ENCODE measurements at places on chromosomes 1 and 21.

- no peak for DNase-seq
Observed at GRCh38 chr1:231611111-231611510, 15.5 kb upstream of the DISC1 start.

- peak; percentile 73 for DNase-seq
Observed at GRCh38 chr1:42777852-42778251, 6.9 kb upstream of the TMEM269 start.

DNA sequence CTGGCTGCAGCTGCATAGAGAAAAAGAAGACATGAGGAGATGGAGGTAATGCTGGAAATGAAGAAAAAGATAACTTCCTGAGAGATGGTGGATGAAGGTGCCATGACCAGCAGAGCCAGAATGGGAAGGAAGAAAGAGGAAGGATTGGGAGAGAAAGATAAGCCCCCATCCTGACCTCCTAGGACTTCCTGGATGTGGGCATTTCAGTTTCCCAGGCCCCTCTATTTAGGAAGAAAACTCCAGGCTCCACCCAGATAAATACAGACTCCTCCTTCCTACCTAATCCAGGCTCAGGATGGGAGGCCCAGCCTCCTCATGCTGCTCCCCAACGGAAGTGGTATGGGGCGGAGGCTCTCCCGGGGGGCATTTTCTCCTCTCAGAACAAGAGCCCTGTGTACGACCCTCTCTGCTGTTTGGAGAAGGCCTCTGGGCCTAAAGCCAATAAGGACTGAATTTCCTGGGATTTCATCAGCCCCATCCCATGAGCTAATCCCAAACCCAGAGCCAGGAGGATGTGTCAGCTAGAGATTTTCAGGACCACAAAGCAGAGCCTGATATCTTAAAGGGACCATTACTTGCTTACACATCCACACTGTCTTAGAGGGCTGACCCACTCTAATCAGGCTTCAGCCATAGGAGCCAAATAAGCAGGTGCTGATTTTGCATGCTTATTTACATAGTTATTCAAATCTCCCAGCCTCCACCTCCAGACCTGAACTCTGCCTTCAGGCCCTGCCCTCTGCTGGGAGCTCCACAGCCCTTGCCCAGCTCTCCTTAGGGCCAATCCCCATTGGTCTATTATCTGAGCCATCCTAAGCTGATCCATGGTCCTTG lies 5.1 kb upstream of the ARHGEF2 start:
- DNase-seq, result peak; percentile 37

DNA sequence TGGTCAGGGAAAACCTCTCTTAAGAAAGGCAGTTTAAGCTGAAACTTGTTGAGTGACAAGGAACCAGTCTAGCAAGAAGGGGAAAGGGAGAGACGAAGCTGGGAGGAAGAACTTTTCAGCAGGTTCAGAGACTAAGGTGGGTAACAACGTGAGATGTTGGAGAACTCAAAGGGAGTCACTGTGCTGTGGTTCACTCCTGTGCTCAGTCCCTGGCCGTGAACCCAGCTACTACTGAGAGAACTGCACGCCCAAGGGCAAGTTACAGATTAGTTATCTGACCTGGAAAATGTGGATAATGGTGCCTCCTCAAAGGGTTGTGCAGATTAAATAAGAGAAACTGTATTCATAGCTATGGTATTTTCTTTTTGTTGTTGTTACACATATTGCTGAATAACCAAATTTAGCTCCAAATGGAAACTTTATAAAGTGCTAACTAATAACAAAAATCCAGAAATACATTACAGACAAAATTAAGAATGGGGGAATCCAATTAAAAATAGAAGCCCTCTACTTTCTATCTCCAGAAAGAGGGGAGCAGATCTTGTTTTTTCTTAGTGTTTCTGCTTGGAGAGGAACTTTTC lies 2.9 kb downstream of the ZBTB40 start:
- DNase-seq, result peak; percentile 75

DNA sequence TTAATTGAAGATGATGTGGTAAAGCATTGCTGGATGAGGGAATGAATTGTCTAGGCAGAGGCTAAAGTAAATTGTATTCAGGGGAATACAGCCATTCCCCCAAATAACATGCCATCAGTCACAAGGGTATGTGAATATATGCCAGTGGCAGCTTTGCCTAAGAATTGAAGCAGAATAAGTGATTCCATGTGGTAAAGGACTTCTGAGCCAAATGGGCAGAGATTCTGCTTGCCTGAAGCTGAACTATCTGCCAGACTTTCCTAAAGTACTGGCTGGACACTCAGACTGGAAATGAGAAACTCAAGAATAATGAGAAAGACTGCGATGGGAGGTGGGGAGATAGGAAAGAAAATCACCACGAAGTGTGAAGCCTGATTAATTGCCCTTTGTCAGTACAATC lies 2.4 kb downstream of the LIX1L start:
- DNase-seq, result no peak

DNA sequence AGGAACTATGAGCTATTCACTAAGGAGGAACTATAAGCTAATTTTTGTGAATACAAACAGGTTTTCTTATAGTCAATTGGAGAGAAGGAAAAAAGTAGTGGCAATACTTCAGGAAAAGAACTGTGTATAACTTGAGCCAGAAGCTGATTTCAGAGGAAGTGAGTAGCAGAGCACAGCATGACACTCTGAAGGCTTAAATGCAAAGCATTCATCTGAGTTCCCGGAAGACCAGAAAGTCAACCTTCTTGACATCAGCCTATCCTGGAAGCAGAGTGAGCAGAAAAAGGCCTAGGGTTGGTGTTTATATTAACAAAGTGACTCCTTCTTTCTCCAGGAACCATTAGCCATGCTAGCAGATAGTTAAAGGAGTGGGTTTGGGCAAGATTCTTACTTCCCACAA lies 545.2 kb downstream of the MRPL39 start:
- no peak for DNase-seq

- no peak for DNase-seq
Observed at GRCh38 chr1:227790034-227790400, 25.5 kb upstream of the PRSS38 start.

DNA sequence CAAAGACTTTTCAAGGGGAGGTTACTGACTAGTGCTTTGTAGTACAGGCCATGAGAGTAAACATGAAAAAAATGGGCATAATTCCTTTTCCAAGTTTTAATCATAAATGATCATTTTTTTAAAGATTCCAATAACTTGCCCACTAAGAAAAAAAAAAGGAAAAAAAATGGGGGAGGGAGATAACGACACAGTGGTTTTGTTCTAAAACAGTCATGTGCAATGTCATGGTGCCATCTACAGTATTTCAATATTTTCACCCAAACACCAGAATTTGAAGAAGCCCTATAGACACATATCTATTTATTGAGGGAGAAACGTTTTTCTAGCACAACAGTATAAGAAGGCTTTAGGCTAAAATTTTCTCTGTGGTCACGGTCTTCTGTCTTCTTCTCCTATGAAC lies 250.2 kb downstream of the LTN1 start:
- peak; percentile 49 for DNase-seq

DNA sequence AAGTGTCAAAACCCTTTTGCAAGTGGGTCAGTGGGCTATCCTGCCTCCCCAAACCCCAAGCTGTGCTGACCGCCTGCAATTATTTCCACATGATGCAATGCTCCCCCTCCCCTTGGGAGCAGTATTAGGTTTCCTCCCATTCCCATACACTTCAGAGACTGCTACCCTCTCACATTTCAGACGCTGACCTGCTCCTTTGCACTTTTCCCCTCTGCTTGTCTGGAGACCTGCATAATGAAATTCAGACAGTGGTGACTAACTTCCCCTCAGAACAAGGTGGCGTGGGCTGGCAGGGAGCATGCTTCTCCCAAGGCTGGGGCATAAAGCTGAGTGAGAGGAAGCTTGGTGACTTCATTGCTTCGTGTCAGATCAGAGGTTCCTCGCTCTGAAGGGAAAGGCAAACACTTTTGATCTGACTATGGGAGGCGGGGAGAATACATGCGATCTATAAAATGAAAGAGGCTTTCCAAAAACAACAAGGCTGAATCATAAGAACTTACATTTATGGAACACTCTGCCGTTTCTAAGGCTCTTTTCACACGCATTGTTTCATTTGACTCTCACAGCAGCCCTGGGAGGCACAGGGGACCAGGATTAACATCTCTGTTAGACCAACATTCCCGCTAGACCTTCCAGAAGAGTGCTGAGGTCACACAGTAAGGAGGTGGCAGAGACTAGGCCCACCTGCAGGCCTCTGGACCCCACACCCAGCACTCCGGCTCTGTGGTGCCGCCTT lies 27.5 kb upstream of the ROR1 start:
- DNase-seq, result no peak

GRCh38 chr1:93827633-93828366 lies 51.2 kb downstream of the DNTTIP2 start:
- no peak for DNase-seq

DNA sequence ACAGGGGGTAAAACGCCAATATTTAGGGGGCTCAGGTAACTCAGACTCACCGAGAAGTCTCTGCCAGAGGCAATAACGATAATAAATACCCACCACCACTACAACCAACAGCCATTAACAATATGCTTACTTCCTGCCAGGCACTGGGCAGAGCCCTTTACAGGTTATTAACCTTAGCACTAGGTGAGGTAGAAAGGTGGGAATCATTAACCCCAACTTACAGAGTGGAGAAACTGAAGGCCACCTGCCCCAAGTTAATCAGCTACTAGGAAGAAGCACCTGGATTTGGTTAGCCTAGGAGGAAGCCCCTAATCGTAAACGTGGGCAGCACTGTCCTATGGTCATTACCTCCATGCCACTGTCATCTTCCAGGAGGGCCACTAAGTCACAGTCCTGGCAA lies 110.0 kb downstream of the UBR4 start:
- DNase-seq, result no peak

DNA sequence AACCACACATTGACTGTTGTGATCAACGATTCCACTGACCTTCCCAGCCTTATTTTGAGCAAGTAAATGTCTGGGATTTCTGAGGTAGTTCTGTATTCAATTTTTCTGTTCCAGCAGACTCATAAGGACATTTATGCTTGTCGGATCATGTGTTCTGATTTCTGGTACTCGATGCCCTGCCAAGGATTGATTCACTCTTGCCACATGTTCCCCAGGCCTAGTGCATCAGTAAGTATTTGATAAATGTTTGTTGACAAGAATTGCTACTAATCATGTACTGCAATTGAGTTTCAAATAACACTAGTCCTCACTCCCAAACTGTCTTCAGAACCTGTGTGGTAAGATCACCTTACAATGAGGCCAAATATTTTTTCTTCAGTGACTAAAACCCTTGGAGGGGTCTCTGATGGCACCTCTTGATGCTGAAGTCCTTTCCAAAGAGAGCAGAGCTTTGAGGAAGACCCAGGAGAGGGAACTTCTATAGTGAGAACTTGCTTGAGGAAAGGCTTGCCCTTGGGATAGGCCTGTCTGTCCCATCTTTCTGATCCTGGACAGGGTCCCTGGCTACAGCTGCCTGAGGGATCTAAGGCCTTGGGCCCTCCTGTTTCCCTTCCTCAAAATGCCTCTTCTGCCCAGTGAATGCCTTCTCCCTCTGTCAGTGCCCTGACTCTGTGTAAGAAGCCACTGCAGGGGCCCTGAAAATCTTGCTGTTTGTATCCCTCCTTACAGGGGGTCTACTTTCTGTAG lies 115.8 kb upstream of the FAM78B start:
- DNase-seq, result no peak

DNA sequence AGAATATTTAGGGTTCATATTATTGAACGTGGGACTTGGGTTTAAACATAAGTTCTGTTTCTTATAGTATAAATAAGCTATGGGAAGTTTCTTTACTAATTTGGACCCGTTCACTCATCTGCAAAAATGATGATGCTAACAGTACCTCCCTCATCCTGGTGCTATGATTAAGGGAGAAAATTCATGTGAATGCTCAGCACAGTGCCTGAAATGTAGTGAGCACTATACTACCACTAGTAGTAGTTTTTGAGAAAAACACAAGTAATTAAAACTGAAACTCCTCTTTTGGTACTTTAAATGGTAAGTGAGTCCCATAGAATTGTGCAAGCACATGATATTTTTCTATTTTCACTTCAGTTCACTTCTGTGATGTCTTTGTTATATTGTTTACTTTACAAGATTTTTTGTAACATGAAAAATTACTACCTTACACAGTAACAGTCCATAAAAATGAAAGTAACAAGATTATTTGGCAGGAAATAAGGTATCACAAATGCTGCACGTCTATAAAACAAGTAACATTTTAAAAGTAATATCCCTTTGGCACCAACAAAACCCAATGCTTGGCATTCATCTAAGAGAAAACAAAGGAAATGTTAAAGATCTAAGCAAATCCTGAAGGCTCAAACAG lies 11.3 kb upstream of the PTPRC start:
- no peak for DNase-seq

GRCh38 chr1:77605246-77606026 lies 77.0 kb downstream of the ZZZ3 start:
- DNase-seq, result peak; percentile 92

DNA sequence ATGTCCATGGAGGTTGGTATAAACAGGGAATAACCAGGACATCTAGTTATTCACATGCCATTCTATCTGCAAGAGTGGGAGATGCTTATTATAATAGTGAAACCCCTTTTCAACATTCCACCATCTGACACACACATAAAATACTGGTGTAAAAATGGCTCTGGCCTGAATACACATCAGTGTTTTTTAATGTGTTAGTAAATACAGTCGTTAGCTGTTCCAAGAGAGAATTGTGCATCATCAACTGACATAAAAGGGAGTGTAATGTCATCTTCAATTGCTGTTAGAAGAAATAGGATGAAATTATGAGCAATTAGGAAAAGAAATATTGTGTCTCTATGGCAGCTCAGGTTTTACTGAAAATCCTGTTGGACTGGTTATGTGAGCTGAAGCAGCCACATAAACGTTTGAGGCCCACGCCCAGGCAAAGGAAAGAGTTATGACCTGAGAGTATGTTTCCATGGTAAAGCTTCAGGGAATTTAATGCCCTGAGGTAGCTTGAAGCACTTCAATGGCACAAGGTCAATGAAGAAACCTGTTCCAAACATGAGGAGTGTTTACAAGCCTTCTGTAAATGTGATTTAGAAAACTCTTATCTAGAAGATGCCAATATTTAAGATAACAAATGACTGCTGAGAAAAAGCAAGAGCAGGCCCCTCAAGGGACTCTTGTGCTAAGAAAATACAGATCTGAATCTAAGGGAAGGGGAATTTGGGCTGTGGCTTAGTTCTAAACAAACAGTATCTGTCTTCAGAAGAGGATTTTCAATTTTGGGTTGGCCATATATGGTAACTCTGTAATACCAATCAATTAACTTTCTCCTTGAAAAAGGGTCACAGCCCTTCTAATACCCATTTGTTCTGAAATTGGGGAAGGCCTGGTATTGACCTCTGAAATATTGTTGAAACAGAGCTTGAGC lies 384.3 kb downstream of the SEC16B start:
- no peak for DNase-seq

- no peak for DNase-seq
Observed at GRCh38 chr1:180751921-180752320, 120.1 kb downstream of the XPR1 start.

- no peak for DNase-seq
Observed at GRCh38 chr1:63651161-63651701, 58.0 kb downstream of the PGM1 start.

GRCh38 chr1:183956559-183957188 lies 80.9 kb downstream of the COLGALT2 start:
- DNase-seq, result peak; percentile 54

GRCh38 chr1:27525296-27526272 lies 35.6 kb upstream of the WASF2 start:
- DNase-seq, result peak; percentile 89

All from hematopoietic multipotent progenitor cell treated with erythropoietin and hydrocortisone succinate and interleukin-3 and kit ligand, for 8 days (in vitro differentiated cells).